Mesothelial cell of epicardium (in vitro differentiated cells): ENCODE measurements at places on chromosomes 16 and 17. TPM values are rescaled to one million over a fixed set of nuclear protein-coding genes. Genes with fewer than 3 reads are reported as not detected.

The HOXB9 gene
- total RNA-seq: 33.8 to 35.4 TPM (median 34.4 TPM) in 3 replicates

The TNFSF12 gene
- total RNA-seq: 6.6 to 7.7 TPM (median 7.6 TPM) in 3 replicates

The SCGB1C2 gene
- not detected in 3 replicates for total RNA-seq

The ATP2A1 gene
- 2.9 to 3.6 TPM (median 3.0 TPM) in 3 replicates for total RNA-seq

The RNFT1 gene
- 18.5 to 21.6 TPM (median 20.4 TPM) in 3 replicates for total RNA-seq

The NACA2 gene
- not detected in 3 replicates for total RNA-seq

The EMP2 gene
- 50.7 to 53.8 TPM (median 51.0 TPM) in 3 replicates for total RNA-seq
